ENCODE measurements at places on chromosomes 5 and 9.

DNA sequence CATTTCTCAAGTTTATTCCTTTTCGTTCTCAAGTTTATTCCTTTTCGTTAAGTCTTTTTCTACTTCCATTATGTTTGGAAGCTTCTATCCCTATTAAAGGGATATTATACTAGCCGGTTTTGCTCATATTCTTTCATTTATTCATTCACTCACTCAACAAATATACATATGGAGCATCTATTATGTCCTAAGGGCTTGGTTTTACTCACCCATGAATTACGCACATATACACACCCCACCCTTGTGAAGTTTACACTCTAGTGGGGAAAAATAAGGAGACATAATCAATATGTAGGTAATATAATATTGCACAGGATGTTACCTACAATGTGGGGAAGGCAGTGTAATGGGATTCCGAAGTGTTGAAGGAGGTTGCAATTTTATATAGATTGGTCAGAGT, 90.5 kb downstream of the ACTL7B start:
- no peak for DNase-seq

DNA sequence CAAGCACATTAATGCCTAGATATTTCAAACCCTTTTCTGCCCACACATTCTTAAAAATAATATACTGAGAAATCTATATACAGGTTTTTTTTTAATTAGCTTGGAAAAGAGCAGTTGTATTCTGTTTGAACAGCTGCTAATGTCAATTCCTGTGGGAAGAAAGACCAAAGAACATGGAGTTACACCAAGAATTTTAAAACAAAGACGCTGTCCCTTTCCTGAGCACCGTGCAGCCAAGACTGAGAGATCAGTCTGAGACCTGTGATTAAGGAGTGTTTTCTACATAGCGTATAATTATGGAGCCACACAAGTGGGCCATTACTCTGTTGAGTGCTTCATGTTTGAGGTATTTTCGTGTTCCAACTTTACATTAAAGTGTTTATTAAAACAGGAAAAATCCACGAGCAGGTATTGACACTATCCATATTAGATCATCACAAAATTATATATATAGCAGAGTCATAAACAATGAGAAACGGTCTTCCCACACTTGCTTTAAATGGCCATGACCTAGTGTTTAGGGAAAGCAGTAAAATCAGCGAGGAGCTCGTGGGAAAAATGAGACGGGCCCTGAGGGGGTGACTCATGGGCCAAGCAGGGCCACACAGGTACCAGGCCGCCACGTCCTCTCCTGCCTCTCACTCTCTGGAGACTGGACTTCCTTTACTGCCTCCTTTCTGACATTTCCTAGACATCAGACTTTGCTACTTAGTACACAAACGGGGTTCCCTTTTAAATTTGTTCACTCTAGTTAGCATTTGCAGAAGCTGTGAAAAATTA, 153.1 kb upstream of the OTULINL start:
- peak; percentile 63 for DNase-seq

- no peak for DNase-seq
Observed at GRCh38 chr5:1685066-1685465, 114.6 kb downstream of the MRPL36 start.

- DNase-seq, result peak; percentile 80
Observed at GRCh38 chr5:73229271-73229670, 56.3 kb downstream of the TMEM174 start.

DNA sequence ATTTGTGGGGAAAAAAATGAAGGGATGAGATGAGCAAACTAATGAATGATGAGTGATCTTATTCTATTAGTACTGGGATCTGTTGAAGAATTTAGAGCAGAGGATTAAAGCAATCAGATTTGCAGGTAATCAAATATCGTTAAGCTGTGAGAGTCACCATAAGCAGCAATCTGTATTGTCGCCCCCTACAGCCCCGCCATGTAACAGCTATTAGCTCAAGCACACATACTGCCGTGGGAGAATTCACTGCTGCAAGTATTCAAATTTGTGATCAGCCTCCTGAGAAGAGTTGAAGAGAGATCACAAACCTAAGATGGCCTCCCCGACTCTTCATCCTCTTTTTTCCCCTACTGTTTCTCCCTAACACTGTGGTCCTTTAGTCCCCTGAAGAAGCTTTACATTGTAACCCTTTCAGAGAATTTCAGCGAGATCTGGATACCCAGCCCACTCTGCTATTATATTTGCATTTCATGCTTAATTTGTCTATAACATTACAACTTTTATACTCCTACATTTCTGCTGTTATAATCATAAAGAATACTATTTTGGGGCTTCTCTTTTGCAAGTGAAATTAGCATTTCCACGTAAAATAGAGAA, 28.5 kb upstream of the PHF24 start:
- peak; percentile 32 for DNase-seq

GRCh38 chr5:39943811-39944210, 519.0 kb upstream of the DAB2 start:
- DNase-seq, result no peak

- no peak for DNase-seq
Observed at GRCh38 chr5:164370841-164371240, 865.4 kb downstream of the MAT2B start.

DNA sequence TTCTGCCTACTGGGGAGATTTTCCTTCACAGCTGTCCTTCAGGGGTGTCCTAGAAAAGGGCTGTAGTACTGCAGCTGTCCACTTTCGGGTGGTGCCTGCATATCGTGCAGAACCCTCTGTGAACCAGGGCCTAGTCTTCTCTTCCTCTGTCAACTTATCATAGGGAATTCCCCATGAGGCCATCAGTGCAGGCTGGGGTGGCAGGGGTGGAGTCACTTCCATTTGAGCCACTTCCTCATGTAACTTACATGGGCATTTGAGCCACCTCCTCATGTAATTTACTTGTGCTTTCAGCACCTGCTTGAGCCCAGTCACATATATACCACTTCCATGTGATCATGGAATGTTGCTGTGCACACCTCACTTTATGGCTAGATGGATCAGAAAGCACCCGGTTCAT, 742.0 kb upstream of the RGMB start:
- DNase-seq, result no peak

DNA sequence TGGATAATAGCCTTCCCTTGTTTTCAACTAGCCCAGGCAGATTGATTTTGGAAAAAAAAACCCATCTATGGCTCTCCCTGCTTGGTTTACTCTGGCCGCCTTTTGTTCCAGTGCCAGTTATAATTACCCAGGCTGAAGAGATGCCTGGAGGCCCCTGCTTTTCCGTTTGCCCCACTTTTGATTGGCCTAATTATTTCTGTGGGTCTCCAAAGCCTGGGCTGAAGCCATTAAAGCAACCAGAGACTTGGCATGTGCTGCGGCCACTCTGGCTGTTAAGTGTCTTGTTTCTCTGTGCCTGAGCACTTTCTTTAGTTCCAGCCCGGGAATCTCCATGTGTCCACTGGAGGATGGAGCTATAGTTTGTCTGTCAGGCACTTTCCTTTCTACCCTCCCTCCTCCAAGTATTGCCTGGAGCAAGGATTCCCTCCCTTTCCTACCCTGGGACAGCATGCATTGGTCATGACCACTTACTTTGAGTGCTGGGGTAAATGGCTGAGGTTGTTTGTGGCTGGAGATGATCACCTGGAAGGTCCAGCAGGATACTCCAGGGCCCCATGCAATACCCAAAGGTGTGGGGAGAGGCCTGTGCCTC, 105.1 kb upstream of the CTSL start:
- DNase-seq, result no peak

GRCh38 chr9:70924380-70924779, 197.0 kb downstream of the TRPM3 start:
- peak; percentile 88 for DNase-seq

DNA sequence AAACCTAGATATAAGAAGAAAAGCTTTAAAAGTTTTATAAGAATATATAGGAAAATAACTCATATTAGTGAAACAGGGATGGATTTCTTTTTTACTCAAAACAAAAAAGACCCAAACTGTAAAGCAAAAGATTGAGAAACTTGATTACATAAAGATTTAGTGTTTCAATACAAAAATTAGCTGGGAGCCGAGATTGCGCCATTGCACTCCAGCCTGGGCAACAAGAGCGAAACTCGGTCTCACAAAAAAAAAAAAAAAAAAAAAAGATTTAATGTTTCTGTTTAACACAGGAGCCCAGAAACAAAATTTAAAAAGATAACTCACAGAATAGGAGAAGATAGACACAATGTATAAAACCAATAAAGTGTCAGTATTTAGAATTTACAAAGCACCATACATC, 45.2 kb downstream of the CDC14B start:
- no peak for DNase-seq
